ENCODE measurements at places on chromosomes 3 and 15.

GRCh38 chr3:186208296-186208989, 99.6 kb upstream of the ETV5 start:
- DNase-seq: no peak

GRCh38 chr3:184388164-184388935, 8.5 kb downstream of the CHRD start:
- no peak for DNase-seq

DNA sequence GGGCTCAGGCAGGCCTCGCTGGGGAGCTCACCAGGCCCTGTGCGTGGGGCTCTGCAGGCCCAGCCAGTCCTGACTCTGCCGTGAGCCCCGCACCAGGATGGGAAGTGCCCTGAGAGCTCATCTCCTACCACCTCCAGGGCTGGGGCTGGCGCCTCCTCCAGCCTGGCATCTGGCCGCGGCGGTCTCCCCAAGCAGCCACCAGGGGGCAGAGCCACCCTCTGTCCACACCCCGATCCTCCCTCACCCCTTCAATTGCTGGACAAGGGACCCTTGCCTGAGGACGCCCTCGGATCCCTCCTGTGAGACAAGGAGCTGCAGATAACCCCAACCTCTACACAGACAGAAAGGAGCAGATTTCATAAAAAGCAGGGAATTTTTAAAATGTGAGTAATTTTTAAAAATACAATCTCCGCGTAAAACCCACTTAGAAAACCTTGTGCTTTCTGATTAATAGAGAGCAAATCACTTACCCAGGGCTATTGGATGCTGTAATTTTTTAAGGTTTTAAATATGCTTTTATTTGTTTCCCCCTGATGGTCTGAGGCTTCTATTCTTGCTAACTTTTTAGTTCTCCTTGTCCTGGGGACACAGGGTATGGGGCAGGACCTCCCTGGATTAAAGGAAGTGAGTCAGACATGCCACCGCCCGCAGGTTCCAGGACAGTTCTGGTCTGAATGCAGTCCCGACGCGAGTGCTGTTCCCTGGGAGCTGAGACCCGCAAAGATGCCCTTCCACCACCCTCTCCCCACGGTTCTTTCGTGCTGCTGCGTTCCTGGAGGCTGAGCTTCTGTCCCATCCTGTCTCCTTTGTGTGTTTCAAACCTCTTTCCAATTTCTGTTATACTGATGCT, 52.3 kb upstream of the CHRNA7 start:
- peak; percentile 68 for DNase-seq

- DNase-seq: no peak
Observed at GRCh38 chr3:30500666-30501399, 105.6 kb upstream of the TGFBR2 start.

- peak; percentile 59 for DNase-seq
Observed at GRCh38 chr3:132318451-132318850, 1.2 kb downstream of the ACP3 start.

DNA sequence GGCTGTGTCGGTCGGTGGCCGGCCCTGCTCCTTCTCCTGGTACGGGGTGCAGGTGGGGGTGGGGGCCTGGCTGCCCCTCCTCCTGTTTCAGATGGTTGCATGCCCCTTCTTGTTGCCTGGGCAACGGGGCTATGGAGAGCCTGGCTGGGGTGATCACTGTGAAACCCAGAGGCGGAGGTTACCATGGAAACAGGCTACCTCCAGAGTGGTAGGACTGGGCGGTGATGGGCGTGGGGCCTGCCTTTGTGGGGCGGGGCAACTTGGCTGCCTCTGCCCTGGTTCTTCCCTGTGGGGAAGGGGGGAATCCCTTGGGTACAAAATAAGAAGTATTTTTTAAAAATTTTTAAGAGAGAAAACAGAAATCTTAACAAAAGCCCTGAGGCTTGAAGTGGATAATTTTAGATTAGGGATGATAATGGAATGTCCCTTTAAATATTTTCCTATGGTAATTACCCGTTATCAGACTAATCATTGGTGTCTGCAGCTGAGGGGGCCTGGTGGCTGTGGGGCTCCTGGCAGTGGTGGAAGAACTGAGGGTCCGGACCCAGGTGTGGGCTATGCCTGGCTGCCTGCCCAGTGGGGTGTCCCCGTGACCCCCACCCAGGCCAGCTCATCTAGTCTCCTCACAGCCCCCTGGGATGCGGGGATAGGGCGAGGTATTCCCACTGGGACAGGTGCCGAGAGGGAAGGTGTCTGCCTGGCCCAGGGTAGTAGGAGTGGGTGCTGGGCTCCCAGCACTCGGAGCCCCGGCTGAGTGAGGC, 32.5 kb downstream of the PLXNA1 start:
- no peak for DNase-seq

GRCh38 chr15:81724536-81724935, 321.3 kb downstream of the MEX3B start:
- DNase-seq: no peak

DNA sequence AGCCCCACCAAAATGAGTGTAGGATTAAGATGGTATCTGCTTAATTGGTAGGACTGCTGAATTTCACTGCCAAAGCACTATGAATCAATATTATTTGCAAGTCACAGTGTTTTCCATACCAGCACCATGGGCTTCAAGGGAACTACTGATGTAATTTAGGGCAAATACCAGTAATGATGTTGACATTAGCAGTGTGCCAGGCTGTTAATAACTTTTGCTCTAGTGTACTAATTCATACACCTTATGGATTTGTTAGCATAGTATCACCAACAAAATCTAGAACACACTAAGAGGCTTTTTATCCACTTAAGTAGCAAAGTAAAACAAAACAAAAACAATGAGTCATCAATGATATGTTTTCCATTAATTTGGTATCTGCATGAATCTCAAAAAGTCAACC, 888.2 kb downstream of the CADM2 start:
- DNase-seq: no peak

GRCh38 chr3:188349351-188349901, 195.5 kb downstream of the LPP start:
- DNase-seq: peak; percentile 74

DNA sequence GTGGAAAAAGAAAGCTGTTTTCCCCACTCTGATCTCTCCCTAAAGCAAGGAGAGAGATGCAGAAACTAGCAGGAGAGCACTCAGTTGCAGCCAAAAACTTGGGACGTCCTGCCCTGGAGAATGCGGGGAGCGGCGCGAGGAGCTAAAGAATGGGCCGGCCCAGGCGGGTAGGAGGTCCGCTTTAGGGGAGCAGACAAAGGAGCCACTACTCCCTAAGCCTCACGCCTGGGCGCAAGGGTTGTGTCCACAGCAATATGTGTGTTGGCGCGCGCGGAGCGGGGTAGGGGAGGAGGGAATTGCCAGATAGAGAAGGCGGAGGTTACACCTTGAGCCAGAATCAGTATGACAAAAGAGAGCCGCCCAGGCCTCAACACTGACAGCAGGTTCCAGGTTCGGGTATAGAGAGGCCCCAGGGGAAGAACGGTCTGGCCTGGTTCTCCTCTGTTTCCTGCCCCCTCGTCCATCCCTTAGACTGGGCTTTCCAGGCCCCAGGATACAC, 2.9 kb downstream of the WNT5A start:
- no peak for DNase-seq

GRCh38 chr3:6220447-6220846, 640.5 kb upstream of the GRM7 start:
- DNase-seq: no peak

DNA sequence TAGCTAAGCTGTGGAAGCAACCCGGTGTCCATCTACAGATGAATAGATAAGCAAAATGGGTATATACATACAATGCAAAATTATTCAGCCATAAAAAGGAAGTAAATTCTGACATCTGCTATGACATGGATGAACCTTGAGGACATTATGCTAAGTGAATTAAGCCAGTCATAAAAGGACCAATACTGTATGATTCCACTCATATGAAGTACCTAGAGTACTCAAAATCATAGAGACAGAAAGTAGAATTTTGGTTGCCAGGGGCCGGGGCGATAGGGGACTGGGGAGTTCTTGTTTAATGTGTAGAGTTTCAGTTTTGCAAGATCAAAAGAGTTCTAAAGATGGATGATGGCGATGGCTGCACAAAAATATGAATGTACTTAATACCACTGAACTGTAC, 10.3 kb downstream of the EID1 start:
- DNase-seq: no peak

GRCh38 chr3:119965692-119966091, 128.6 kb downstream of the GSK3B start:
- no peak for DNase-seq

GRCh38 chr15:42999201-42999779, 78.7 kb upstream of the TTBK2 start:
- no peak for DNase-seq

GRCh38 chr3:190076601-190077394, 43.9 kb downstream of the P3H2 start:
- peak; percentile 98 for DNase-seq

DNA sequence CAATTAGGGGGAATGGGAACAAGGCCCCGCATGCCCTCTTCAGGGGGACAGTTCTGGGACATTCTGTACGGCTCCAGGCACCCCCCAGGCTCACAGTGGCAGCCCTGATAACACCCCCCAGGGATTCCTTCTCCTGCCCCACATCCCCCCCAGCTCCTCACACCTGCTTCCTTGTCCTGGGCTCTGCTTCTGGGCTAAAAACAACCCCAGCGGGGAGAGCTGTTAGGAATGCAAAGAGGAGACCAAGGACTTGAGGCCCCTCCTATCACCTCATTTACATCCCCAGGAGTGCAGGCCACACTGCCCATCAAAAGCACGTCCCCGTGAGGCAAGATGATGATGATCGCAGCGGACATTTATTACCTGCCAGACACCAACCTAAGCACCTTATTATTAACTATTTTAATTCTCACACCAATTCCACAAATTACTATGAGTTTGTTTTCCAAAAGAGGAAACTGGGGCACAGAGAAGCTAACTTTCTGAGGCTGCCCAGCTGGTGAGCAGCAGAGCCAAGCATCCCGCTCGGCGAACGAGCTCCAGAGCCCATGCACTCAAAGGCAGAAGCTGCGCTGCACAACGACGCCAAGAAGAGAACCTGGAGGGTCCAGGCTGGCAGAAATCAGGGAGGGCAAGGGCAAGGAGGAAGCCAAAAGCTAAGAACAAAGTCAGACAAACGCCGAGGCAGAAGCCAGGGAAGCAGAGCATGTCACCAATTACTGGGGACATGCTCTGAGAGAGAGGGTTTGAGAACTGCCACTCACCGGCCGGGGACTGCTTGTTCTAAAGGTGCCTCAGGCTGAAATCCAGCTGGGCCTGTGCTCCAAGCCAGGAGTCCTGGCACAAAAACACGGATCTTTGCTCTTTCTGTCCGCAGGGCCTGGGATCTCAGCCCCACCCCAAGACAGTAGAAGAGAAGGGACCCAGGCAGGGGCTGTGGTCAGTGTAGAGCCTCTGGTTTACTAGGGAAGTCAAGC, 76.2 kb upstream of the NSMCE3 start:
- no peak for DNase-seq

GRCh38 chr15:82849556-82850512, 40.4 kb downstream of the WHAMM start:
- peak; percentile 85 for DNase-seq

DNA sequence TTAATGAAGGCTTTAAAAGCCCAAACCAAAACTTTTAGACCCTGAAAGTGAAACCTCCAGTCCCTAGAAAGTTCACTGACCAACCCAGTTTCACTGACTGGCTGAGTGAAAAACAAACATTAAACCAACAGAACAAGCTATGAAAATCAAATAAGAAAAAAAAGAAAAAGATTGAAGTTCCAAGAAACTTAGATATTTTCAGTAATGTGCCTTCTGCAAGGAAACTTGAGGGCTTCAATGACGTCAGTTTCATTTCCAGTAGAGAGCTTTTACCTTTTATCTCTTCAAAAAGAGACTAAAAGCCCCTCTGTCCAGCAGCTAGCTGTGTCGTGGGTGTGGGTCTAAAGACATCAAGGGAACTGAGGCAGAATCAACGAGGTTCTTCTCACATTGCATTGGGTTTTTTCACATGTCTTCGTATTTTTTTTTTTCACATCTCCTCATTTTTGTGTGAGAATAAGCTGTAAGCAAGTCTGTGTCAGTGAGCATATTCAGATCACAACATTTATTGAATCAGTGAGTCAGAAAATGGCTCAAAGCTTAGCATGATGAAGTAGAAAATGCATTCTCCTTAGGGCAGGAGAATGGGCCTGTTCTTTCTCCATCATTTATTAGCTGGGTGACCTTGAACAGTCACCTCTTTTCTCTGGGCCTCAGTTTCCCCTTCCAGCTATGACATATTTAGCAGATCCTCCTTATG, 54.8 kb upstream of the BCL6 start:
- peak; percentile 19 for DNase-seq

- no peak for DNase-seq
Observed at GRCh38 chr3:53571264-53571663, 76.9 kb downstream of the CACNA1D start.

- no peak for DNase-seq
Observed at GRCh38 chr3:108093616-108094015, 2.8 kb upstream of the CD47 start.

- DNase-seq: peak; percentile 17
Observed at GRCh38 chr3:194711286-194711685, 25.6 kb downstream of the FAM43A start.

DNA sequence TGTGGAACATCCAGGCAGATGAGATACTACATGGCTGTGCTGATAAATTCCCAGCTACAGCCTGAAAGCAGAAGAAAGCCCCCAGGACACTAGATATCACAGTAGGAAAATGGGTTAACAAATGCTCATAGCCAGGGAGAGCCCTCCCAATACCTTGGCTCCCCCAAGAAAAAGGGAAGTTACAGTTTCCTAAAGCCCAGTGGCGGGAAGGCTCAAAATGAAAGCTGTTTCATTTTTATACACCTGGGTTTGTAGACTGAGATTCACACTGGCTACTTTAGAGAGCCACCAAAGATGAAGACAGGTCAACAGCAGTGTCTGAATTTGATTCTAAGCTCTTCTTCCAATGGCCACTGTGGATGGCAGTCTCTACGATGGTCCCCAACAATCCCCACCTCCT, 55.0 kb upstream of the TOPAZ1 start:
- no peak for DNase-seq

GRCh38 chr3:82080261-82080660, 318.8 kb upstream of the GBE1 start:
- peak; percentile 38 for DNase-seq

GRCh38 chr15:35958021-35958420, 412.1 kb upstream of the DPH6 start:
- DNase-seq: no peak
